Muscle of leg (tissue), 16 donors: ENCODE measurements at places on chromosomes 1 and 21. TPM values are rescaled to one million over a fixed set of nuclear protein-coding genes. Genes with fewer than 3 reads are reported as not detected.
A peak's percentile ranks its signal among the peaks of the same experiment; 100 is the strongest.

The OTUD3 gene
- polyA plus RNA-seq: 5.4 TPM

The GABRD gene
- polyA plus RNA-seq: 2.2 TPM

DNA sequence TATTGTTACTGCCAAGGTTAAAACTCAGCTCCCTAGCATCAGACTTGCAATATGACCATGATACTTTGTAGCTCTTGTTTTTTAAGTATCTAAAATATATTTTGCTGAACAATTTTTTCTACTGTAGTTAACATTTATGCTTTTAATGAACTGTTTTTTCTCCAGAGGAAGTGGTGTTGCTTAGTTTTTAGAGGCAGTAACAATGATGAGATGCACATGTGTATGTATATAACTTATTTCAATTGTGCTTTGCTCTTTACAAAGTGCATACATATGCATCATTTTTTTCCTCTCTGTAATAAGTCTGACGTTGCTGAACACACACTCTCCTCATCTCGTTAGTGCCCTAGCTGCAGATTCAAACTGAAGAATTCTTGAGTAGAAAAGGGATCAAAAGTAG, 418.8 kb downstream of the ZP4 start:
- peak; percentile 40 for DNase-seq

DNA sequence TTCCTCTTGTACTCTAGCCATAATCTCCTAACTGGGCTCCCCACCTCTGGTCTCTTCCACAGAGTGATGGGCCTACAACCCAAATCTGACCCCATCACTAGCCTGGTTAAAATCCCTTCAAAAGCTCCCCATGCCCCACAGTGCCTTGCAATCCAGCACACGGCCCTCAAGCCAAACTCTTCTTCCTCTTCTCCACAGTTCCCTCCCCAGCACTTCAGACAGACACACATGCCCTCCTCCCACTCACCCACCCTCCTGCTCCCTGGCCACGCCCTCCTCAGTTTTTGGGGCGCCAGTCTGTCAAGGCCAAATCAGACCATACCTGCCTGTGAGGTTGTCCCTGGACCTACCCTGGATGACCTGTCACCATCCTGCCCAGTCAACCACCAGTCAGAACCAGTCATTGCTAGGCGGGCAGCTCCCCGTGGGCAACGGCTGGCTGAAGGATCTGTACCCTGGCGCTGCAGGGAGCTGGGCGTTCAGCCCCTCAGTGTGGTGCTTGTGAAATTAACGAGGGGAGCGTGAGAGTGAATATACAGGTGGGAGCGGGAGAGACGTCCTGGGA, 753 bp downstream of the C1orf210 start:
- no peak for DNase-seq

- DNase-seq: peak; percentile 44
Observed at GRCh38 chr1:246067432-246068216, 439.5 kb downstream of the SMYD3 start.

The TRNAU1AP gene
- polyA plus RNA-seq: 18.8 TPM

The NTMT2 gene
- polyA plus RNA-seq: 1.7 TPM

DNA sequence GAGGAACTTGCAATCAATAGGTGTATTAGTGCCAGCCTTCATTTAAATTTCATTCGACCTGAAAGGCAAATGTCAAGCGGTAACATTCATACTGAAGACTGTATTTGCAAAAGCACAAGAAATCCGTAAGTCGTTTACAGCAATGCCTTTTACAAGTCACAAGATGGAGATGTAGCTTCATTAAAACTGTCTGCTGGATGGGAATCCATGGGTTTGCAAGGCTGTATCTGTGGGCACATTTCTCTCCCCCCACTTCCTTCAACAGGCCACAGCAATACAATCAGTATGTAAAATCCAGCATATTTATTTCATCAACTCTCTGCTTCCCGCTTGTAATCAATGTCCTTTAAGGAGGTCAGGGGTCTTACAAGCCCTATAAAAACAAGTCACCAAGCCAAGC, 147.1 kb downstream of the SLC45A1 start:
- peak; percentile 46 for DNase-seq

The TEKT2 gene
- 1.00 TPM for polyA plus RNA-seq

- DNase-seq: peak; percentile 10
Observed at GRCh38 chr1:89553157-89553556, 28.5 kb downstream of the LRRC8B start.

DNA sequence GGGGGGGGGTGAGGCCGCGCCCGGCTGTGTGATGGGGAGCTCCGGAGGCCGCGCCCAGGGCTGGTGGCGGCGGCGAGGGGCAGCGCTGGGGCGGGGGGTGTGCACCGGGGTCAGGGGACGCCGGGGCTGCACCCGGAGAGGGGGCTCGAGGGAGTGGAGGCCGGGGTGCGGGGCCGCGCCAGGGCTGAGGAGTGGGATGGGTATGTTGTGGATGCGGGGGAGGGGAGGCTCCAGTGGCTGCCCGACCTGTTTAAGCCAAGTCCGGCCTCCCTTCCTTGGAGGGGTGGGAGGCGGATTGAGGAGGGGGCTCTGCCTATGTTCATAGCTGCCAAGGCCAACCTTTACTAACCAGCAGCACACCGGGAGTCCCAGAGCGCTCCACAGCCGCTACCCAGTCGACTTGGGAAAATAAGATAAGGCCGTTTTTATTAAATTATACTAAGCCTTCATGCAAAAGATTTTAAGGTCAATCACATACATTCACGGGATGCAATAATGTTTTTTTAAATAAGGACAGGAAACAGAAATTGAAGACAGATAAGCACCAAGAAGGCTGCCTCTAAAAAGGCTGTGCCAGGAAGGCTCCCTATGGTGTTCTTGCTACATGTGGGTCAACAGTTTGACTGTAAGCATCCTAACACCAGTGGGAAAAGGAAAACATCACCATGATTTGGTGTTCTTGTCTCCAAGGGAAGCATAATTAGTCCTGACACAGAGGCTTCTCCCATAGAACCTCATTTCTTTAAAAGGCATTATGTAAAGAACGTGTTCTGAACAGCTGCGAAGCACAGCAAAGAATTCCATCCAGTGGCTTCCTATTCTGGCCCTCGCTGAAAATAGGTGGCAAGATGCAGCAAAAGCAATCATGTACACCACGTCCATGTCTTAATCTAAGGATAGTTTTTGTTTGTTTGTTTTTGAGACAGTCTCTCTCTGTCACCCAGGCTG, 626 bp upstream of the HLCS start:
- peak; percentile 32 for DNase-seq

- no peak for DNase-seq
Observed at GRCh38 chr1:95407131-95407885, 173.3 kb downstream of the RWDD3 start.

The CA14 gene
- 3.6 TPM for polyA plus RNA-seq

DNA sequence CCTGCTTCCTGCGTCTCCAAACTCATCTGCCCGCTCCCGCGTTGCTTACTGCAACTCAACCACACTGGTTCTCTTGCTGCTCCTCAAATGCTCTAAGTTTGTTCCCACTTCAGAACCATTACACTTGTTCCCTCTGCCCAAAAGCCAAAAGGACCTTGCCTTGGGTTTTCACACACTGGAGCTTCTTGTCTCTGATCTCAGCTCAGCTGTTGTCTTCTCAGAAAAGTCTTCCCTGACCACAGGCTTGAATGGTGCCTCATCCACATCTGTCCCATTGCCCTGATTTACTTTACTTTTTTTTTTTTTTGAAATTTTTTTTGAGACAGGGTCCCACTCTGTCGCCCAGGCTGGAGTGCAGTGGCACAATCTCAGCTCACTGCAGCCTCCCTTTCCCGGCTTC, 44.3 kb upstream of the SYT14 start:
- no peak for DNase-seq

DNA sequence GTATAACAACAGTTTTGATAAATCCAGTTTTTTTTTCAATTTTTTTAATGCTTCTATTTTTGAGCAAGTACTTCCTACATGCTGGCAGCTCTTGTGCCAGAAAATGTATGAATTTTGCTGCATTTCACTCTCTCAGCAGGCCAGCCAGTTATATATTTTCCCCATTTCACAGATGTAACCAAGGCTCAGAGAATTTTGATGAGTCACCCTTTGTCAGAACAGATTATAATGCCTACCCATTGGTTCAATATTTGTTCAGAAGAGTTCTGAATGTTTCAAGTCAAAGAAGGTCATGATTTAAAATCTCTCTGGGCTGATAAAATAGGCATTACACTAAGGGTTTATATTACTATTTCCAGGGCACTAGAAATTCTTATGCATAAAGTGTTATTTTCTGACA, 452.2 kb downstream of the RWDD3 start:
- DNase-seq: no peak

- peak; percentile 28 for DNase-seq
Observed at GRCh38 chr1:85047472-85048295, 616 bp downstream of the MCOLN3 start.

The TRIM67 gene
- polyA plus RNA-seq: 0.05 TPM

The CYP2J2 gene
- polyA plus RNA-seq: 74.1 TPM

GRCh38 chr1:232599178-232600041, 30.5 kb downstream of the SIPA1L2 start:
- no peak for DNase-seq

The UBASH3A gene
- not detected for polyA plus RNA-seq

The SAMD13 gene
- polyA plus RNA-seq: 6.8 TPM

The NES gene
- polyA plus RNA-seq: 1,023 TPM

DNA sequence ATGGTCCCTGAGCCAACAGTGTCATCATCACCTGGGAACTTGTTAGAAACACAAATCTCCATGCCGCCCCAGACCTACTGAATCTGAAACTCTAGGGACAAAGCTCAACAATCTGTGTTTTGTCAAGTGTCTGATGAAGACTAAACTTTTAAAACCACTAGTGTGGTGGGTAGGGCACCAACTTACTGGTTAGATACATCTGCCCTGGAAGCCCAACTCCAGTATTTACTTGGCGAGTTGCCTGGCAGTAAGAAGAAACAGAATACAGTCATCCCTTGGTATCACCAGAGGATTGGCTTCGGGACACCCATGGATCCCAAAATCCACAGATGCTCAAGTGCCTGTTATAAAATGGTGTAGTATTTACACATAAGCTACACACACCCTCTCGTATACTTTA, 367.9 kb upstream of the DUSP10 start:
- DNase-seq: no peak

- DNase-seq: no peak
Observed at GRCh38 chr1:116170721-116171589, 59.8 kb downstream of the MAB21L3 start.

The ZNF684 gene
- polyA plus RNA-seq: 3.6 TPM

DNA sequence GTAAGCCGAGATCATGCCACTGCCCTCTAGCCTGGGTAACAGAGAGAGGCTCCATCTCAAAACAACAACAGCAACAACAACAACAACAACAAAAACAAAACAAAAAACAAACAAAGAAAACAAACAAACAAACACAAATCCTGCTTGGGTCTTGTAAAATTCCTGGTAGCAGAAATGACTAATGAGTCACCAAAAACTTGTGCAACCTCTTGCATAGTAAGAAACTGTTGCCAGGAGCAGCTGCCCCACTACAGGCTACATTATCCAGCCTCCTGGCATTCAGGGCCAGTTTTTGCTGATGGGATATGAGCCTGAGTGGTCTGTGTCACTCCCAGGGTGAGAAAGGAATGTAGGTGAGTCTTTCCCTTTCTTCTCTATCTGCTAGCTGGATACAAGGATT, 245.4 kb downstream of the TNR start:
- DNase-seq: no peak

DNA sequence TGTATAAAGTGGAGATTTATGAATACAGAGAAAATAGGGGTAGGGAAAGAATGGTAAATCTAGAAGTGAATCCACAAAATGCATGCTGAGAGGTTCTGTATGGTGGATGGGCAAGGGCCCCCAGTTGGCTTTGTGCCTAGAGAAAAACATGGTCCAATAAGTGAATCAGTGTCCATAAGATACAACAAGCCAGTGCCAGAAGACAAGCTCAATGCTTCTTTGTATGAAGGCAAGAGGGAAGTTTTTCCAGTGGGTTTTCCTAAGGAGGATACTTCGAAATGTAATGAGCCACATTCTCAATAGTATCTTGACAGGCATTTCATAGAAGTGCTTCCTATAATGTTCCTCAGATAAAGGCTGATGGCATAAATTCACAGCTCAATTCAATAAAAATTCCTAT, 169.4 kb upstream of the HMCN1 start:
- no peak for DNase-seq

GRCh38 chr1:183600634-183601033, 10.4 kb upstream of the NCF2 start:
- no peak for DNase-seq

DNA sequence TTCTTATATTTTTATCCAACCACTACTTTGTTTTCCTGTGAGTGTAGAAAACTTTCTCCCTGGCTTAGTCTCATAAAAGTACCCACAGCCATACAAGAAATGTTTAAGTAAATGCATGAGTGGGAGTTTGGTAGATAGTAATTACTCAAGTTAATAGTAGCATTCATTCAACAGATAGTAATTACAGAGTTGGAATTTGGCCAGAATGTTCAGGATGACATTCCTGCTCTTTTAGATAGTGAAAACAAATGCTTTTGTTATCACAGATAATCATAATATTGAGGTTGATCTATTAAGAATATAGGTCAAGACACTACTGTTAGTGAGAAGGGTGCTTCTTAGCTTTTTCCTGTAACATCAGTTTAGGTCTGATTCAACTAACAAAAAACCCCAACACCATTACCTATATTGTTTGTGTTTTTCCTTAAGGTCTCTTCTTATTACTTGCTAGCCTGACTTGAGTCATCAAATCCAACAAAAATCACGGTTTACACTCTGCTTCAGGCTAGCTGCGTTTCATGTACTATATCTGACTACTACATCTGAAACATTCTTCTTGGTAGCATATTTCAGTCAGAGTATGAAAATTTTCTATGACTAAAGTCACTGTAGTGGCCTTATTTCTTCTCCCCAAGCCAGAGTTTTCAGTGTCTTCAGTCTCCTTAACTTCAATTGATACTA, 163.7 kb downstream of the HS2ST1 start:
- DNase-seq: no peak

GRCh38 chr1:184931566-184931965, 42.7 kb downstream of the NIBAN1 start:
- no peak for DNase-seq

The ADCY10 gene
- 0.09 TPM for polyA plus RNA-seq

- DNase-seq: peak; percentile 51
Observed at GRCh38 chr1:202207292-202207691, 13.7 kb downstream of the LGR6 start.

The GREM2 gene
- 3.4 TPM for polyA plus RNA-seq

GRCh38 chr1:22289307-22289995, 146.6 kb upstream of the WNT4 start:
- DNase-seq: no peak
